ENCODE measurements at places on chromosomes 5 and 9. TPM values are rescaled to one million over a fixed set of nuclear protein-coding genes. Genes with fewer than 3 reads are reported as not detected.

DNA sequence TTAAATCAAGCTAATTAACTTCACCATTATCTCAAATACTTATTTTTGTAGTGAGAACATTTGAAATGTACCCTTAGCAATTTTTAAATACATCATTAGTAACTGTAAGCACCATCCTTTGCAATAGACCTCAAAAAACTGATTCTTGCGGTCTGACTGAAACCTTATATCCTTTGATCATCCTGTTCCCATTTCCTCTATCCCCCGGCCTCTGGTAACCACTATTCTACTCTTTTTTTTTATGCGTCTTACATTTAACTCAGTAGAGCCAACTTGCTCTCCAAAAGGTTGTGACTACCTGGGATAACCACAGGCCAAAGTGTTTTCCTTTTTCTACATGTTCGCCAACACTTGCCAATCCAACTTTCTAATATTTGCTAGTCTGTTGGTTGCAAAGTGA, 106.1 kb downstream of the IRX1 start:
- DNase-seq: no peak

DNA sequence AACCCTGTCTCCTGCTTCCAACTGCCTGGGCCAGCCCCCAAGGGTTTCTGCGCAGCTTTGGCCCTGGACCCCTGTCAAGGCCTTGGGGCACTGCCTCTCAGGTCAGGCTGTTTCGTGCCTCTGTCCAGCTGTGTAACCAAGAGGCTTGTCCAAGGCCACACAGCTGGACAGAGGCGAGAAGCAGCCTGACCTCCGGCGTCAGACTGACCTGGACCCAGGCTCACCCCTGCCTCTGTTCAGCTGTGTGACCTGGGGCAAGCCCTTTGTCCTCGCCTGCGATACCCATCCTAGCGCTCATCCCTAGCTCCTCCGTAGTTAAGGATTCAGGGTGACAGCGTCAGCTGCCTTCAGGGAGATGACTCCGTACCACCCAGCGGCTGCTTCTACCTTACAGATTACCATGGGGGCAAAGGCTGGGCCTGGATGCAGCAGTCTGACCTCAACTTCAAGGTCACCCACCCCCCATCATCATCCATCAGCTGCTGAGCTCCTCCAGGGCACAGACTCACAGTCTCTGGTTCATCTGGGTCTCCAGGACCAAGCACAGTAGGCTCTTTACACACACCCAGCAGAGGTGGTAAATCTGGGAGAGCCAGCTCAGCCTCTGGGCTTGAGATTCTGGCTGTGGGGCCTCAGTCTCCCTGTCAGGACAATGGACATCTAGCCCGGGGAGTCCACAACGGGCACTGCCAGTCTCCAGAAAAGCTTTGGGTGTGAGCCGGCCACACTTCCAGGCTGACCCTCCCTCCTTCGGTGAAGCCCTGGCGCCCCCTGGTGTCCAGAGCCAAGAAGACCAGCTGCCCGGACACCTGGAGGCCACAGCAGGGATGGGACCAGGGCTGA, 7.9 kb downstream of the AK1 start:
- DNase-seq: peak; percentile 65

- no peak for DNase-seq
Observed at GRCh38 chr9:122546196-122546595, 6.7 kb upstream of the OR1N2 start.

GRCh38 chr5:118889165-118889564, 99.2 kb downstream of the DTWD2 start:
- no peak for DNase-seq

- no peak for DNase-seq
Observed at GRCh38 chr9:91967259-91967658, 17.2 kb upstream of the ROR2 start.

DNA sequence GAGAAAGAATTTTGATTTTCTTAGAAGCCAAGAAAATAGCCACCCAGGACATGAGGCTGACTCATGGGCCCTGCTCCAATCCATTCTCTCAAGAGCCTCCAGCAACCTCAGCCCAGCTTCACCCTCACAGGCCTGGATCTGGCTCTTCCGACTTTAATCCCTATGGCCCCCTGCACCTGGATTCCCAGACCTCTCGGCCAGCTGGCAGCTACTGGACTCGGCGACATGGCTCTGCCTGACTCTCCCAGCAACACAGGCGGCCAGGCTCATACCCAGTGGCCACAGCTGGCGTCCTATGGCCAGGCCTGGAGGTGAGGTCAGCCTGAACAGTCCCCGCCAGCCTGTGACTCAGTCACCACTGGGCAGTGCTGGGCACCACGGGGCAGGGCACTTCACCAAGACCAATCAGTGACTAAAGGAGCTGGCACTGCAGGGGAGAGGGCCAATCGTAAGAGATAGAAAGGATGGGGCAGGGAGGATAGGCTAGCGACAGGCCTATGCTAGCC, 6.2 kb upstream of the PDLIM4 start:
- no peak for DNase-seq

Gene BBLN
- 119 TPM for total RNA-seq

Gene LCN10
- not detected for total RNA-seq

- DNase-seq: no peak
Observed at GRCh38 chr5:150224483-150225027, 34.7 kb downstream of the SLC6A7 start.

All from HCT116 (cell line).